Activated CD4-positive, alpha-beta T cell treated with anti-CD3 and anti-CD28 coated beads, Interleukin-2, amount 50 U/mL, for 16 hours (primary cell): ENCODE measurements at places on chromosomes 5 and 9.

DNA sequence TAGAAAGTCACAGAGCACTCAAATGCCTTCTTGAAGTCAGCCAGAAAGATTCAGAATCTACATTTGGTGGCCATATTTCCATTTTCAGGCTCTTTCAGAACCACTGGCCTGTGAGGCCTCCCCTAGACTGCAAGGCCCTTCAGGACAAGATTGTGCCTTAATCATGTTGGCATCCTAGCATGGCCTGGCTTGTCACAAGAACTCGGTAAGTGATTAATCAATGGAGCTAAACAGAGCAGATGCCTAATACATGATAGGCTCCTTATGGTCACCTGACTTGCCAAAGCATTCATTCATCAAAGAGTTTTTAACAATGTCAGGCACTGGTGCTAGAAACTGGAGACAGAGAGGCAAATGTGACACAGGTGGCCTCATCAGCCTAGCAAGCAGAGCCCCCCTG lies 70.3 kb downstream of the PGM5 start:
- DNase-seq = no peak

DNA sequence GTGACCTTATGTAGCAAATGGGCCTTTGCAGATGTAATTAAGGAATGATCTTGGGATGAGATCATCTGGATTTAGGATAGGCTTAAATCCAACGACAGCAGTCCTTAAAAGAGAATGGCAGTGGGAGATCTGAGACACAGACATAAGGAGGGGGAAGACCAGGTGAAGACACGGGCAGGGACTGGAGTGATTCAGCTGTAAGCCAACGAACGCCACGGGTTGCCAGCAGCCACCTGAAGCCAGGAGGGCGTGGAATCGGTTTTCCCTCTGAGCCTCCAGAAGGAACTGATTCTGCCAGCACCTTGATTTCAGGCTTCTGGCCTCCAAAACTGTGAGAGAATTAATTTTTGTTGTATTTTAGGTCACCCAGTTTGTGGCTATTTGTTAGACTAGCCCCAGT lies 218.6 kb upstream of the ANKRD55 start:
- no peak for DNase-seq

GRCh38 chr9:129712634-129713401 lies 40.0 kb downstream of the PTGES start:
- no peak for DNase-seq

- DNase-seq = no peak
These were observed 101.6 kb upstream of the MAP1B start for GRCh38 chr5:72005671-72006070.

DNA sequence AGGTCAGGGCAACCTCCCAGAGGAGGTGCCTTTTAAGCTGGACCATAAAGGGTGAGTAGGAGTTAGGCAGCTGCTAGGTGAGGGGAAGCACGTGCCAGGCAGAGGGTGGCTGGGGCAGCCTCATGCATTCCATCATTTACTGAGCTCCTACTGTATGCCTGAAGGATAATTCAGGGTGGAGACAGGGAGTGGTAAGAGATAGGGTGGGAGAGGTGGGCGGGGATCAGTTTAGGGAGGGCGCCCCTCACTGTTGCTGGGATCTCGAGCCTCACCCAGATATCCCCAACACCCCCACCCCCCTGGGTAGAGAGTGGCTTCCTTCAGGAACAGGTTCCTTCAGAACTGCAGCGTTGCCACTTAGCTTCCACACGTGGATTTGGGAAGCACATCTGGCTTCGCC lies 74.5 kb upstream of the ASS1 start:
- DNase-seq = no peak

GRCh38 chr9:34498553-34498952 lies 24.2 kb downstream of the ENHO start:
- DNase-seq = no peak

GRCh38 chr5:138595180-138595795 lies 20.1 kb upstream of the HSPA9 start:
- no peak for DNase-seq
